CD4-positive, alpha-beta T cell treated with Interleukin-15 for 4 hours (primary cell): ENCODE measurements at places on chromosomes 3 and 15.

DNA sequence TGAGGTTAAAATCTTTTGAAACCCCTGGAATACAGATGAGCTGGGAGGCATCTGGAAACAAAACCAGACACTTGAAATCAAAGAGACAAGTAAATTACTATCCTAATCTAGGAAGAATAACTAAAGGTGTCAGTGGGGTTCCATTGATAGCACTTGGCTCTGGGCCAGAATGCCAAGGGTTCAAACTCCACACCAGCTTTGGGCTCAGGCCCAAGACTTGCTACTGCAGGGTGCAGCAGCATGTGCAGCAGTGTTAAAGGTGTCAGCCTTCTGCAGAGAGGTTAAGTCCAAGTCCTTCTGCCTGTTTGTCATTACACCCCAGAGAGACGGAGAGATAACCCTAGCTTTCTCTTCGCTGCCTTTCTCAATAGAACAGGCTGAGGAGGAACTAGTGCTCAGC is 273.9 kb downstream of the TIGIT start:
- no peak for DNase-seq

DNA sequence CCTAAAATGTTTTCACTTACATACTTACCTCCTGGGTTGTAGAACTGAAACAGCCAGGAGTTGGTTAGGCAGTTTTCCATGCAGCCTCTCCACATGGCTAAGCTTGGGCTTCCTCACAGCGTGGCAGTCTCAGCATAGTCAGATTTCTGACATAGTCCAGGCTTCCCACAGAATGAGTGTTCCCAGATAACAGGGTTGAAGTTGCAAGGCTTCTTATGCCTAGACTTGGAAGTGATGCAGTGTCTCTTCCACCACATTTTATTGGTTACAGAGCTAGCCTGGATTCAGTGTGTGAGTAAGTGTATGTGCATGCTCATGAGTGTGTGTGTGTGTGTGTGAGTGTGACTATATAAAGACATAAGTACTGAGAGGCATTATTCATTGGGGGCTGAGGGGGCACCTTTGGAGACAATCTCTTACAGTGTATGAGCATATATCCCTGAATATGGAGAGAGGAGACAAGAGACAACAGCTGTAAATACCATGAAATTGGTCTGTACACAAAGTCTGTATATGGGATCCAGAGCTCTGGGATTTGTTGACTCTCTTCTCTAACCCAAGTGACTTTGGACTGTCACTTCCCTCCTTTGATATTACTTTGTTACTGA is 78.1 kb downstream of the ZNF621 start:
- no peak for DNase-seq

DNA sequence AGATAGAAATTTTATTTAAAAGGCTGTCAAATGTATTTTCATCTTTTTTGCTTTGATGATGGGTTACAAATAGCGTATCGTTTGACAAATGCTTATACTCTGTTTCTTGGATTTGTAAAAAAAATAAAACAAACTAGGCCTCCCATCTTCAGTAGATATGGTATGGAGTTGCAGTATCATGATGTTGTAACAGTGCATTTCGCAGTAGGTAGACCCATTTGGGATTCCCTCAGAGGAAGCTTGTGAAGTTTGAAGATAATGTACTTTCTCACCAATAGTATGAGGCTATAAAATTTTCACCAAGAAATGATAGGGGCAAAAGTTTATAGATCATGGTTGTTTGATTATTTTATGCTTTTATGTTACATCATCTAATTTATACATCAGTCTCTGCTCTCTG is 10.8 kb downstream of the MBNL1 start:
- DNase-seq, result no peak

GRCh38 chr3:113055961-113056360 is 65.2 kb downstream of the GTPBP8 start:
- no peak for DNase-seq

DNA sequence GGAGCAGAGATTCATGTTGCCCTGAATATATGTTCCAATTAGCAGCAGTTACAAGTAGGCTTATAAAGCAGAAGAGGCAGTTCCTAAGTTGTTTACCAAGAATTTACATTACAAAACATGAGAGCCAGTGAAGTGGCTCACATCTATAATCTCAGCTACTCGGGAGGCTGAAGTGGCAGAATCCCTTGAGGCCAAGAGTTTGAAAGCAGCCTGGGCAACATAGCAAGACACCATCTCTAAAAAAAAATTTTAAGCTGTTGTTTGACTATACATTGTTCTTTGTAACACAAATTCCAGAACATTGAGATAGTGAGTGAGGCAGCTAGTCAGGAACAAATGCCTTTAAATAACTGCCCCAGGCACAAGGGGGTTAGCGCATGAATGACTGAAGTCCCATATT is 10.3 kb upstream of the ZMAT3 start:
- DNase-seq, result no peak

DNA sequence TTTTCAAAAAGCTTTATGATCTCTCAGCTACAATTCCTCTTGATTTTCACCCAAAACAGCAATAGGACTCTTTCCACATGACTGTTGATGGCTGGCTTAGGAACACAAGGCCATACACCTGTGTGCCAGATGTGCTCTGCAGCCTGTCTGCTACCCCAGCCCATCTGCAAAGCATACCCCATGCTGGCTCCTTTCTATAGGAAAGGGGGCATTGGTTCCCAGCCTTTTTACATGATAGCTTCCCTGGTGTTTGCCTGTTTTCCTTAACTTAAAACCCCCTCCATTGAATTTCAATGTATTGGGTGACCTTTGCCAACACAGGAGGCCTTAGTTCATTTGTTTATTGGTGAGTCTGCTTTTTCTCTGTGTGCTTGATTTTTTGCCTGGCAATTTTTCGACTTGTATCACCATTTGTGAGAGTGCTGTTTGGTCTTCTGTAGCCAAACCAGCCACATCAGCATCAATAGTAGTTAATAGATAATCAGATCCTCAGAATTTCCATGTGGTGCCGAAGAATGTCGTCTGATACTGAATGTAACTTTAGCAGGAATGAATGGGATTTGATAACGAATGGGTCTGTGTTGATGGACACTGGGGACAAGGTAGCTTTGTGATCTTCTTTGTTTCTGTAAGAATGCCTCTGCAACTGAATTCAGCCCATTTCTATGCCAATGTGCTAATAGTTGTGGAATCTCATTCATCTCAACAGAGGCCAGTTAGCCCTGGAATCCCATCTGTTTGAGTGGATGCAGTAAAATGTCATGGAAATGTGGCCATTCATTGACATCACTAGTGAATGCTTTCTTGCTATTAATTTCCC is 272.2 kb upstream of the RARB start:
- DNase-seq, result no peak
